ENCODE measurements at places on chromosomes 2 and 18. TPM values are rescaled to one million over a fixed set of nuclear protein-coding genes. Genes with fewer than 3 reads are reported as not detected.

The BCL2 gene
- 1.5 TPM for total RNA-seq

DNA sequence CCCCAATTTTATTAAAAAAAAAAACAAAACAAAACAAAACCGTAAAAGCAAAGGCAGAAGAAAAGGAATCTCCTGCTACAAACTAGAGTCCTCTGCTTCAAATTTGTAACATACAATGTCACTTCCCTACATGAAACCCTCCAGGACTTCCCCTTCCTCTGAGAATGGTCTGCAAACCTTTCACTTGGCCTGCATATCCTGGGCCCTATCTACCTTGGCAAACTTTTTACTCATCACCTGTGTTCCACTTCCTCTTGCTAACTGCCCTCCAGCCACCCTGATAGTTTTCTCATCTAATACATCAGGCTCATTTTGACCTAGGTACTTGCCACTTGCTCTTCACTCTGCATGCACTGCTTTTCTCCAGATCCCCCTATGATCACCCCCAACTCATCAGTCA, 255.5 kb downstream of the ETAA1 start:
- H3K27me3 ChIP-seq = no peaks in the 10 kb centered on the region
- peaks cover 6% of the 10 kb centered on the region for H3K4me1 ChIP-seq
- no peak overlapping the region for H3K4me3 ChIP-seq
- H3K27ac ChIP-seq = no peak overlapping the region

DNA sequence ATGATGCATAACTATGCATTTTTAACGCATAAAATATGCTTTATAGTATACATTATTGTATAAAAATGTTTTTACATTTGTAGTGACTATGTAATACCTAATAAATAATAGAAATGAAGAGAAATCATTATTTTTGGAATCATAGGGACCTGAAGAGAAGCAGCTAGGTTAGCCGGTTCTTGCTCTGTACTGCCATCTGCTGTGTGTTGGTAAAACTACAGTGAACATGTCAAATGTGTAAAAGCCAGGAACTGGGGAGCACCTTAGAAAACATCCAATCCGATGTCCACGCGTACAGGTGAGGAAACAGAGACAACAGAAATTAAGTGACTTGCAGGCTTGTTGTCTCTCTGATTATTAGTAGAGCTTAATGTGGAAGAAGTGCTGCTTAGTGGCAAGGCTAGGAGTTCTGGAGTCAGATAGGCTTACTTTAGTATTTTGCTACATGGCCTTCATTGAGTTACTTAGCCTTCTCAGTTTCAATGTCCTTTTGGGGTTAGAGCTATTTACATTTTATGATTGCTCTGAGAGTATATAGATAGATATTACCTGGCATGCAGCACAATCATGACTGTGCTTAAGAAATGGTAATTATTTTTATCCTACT, 386.5 kb downstream of the DLGAP1 start:
- peak; percentile 62 for DNase-seq
- H3K27me3 ChIP-seq = no peaks in the 10 kb centered on the region
- no peaks in the 10 kb centered on the region for H3K36me3 ChIP-seq
- H3K4me3 ChIP-seq = no peak overlapping the region

DNA sequence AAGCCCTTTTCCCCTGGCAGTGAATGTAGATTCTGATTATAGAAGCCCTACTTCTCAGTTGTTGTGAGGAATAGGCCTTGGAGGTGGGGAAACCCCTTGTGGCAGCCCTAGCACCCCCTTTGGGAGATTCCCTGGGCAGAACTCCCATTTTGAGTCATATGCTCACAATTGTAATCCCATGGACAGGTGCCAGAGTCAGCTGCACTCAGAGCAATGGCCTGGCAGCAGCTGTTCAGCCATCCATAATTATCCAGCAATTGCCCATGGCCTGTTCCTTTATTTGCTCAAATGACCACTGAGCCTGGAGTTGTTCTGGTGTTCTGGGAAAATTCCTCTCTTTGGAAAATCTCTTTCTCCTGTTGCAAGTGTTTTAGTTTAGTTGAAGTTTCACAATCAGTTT, 71.7 kb downstream of the PTRHD1 start:
- H3K27me3 ChIP-seq = no peaks in the 10 kb centered on the region
- DNase-seq = peak; percentile 46
- peaks cover 11% of the 10 kb centered on the region for H3K4me1 ChIP-seq
- H3K27ac ChIP-seq = no peak overlapping the region

DNA sequence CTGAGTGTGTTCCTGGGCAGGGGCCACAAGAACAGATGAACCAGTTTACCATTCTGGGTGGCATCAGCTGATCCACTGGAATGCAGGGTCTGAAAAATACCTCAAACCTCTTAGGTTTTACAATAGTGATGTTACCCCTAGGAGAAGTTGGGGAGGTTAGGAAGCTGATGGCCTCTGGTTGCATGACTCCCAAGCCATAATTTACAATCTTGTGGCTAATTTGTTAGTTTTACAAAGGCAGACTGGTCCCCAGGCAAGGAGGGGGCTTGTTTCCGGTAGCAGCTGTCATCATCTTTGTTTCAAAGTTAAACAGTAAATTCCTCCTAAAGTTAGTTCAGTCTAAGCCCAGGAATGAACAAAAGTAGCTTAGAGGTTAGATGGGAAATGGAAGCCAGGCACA, 113.8 kb upstream of the SLC38A11 start:
- H3K4me1 ChIP-seq = peaks cover 7% of the 10 kb centered on the region
- 0 out of 2 replicates have a peak, but pooled peaks cover 5% of the 10 kb centered on the region for H3K27me3 ChIP-seq
- H3K4me3 ChIP-seq = no peak overlapping the region
- no peak for DNase-seq

GRCh38 chr2:42855221-42855970, 63.0 kb upstream of the HAAO start:
- no peaks in the 10 kb centered on the region for H3K27me3 ChIP-seq
- DNase-seq = no peak

The SERPINB12 gene
- not detected for total RNA-seq

DNA sequence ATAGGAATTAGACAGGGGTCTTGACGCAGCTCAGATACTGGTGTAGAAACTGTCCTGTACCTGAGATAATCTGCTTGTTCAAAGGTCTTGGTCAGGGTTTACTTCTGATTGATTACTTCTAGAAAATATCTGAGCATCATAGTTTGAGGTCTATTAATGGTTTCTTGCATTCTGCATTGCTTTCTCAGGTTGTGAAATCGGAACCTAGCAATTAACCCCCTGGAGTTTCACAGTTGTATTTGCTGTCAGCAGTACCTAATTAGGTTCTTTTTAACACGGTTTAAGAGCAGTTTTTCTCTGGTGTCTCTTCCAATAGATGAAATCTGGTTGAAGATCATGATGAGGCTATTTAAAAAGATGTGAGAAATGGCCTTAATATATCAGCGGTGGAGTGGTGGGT, 428.6 kb upstream of the SYT4 start:
- H3K4me1 ChIP-seq = no peaks in the 10 kb centered on the region
- H3K27ac ChIP-seq = no peak overlapping the region
- no peaks in the 10 kb centered on the region for H3K27me3 ChIP-seq
- H3K4me3 ChIP-seq = no peak overlapping the region
- DNase-seq = no peak
- H3K36me3 ChIP-seq = no peaks in the 10 kb centered on the region

- no peaks in the 10 kb centered on the region for H3K36me3 ChIP-seq
- no peaks in the 10 kb centered on the region for H3K4me1 ChIP-seq
- no peaks in the 10 kb centered on the region for H3K27me3 ChIP-seq
- no peak for DNase-seq
Measured at GRCh38 chr2:34242763-34243123, 643.6 kb upstream of the FAM98A start.

- no peaks in the 10 kb centered on the region for H3K36me3 ChIP-seq
- H3K4me3 ChIP-seq = no peak overlapping the region
- DNase-seq = peak; percentile 10
- H3K27me3 ChIP-seq = no peaks in the 10 kb centered on the region
- H3K27ac ChIP-seq = no peak overlapping the region
Measured at GRCh38 chr2:52658598-52658997, 1109.0 kb upstream of the CHAC2 start.

The KLF7 gene
- total RNA-seq = 5.6 TPM

The NGEF gene
- total RNA-seq = 71.3 TPM

The PRKAG3 gene
- not detected for total RNA-seq
